Fibroblast of the aortic adventitia (primary cell): ENCODE measurements at places on chromosomes 4 and X.

GRCh38 chrX:124518885-124519284 lies 172.5 kb downstream of the SH2D1A start:
- DNase-seq = no peak

DNA sequence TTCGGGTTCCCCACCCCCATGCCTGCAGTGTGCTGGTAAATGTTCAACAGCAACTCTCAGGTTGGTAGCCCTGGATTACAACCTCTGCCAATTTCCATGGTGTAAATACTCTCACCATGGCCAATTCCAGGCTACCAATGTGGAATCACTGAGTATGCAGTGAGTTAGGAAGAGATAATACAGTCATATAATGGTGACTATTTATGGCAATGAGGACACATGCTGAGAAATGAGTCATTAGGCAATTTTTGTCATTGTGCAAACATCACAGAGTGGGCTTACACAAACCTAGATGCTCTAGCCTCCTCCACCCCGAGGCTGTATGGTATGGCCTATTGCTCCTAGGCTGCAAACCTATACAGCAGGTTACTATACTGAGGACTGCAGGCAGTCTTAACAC lies 4.6 kb upstream of the CLDN24 start:
- no peak for DNase-seq

DNA sequence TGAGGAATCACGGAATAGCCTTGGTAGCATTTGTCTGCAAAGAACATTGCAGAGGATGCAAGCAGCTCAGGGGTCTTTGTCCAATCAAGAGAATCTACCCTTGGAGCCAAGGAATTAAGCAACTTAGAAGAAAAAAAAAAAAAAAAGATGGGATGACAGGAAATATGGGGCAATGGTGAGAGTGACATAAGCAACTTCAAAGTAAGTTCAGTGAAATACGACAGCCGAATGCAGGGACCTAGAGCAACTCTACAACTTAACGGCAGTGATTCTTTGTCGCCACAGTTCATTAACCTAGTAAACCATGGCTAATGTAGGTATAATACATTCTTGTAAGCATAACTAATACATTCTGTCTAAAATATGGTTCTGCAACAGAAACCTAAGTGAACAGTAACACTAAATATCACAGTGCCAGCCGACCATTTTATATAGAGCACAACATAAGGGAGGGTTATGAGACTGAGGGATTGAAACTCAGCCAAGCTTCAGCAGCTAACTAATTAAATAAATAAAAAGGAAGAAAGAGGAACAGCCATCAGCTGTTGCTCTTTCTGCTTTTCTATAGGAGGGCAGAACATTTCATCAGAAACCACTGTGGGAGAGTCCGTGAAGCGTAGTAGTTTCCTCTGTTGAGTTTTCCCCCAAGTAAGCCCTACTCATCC lies 74.7 kb downstream of the PPARGC1A start:
- DNase-seq = no peak

DNA sequence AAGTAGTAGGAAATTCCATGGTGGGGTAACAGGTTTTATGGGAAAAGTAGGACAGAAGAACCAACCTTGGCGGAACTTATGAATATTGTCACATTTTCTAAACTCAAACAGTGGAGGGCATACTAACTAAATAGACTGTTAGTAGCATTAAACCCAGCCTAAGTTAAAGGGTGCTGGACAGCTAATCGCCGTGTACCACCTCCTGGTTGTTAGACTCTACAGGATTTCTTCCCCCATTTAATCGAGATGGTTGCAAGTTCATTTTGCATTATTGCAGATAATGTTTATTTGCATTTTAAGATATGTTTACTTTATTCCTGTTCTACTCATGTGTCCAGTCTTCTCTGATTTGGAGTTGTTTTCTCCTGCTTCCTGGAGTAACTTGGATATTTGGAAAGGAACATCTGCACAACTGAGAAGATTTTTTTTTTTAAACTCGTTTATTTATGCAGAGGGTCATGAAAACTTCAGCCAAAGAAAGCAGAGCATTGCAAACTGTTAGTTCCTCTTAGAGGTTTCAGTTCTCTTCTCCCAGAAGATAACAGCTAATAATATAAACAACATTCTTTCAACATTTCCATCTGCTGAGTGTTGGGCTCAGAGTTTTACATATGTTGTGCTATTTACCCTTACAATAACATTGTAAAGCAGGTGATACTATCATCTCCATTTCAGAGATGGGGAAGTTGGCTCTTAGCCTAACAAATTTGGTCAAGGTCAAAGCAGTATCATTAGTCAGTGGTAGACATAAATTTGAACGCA lies 51.5 kb upstream of the TBC1D9 start:
- DNase-seq = peak; percentile 48

DNA sequence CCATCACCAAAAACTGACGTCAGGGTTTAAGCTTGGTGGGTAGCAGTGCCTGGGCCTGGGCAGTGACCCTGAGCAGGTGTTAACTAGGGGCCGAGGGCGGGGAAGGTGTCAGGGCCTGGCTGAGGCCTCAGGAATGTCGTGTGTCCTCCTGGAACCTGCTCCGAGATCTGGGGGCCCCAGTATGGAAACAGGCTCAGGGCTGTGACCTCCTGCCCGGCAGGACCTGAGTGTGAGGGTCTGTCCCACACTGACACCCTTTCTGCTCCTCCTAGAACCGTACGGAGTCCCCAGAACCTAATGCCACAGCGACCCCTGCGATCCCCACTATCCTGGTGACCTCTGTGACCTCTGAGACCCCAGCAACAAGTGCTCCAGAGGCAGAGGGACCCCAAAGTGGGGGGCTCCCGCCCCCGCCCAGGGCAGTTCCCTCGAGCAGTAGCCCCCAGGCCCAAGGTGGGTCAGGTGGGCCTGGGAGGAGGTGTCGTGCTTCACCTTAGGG lies 741 bp downstream of the HGFAC start:
- DNase-seq = no peak

DNA sequence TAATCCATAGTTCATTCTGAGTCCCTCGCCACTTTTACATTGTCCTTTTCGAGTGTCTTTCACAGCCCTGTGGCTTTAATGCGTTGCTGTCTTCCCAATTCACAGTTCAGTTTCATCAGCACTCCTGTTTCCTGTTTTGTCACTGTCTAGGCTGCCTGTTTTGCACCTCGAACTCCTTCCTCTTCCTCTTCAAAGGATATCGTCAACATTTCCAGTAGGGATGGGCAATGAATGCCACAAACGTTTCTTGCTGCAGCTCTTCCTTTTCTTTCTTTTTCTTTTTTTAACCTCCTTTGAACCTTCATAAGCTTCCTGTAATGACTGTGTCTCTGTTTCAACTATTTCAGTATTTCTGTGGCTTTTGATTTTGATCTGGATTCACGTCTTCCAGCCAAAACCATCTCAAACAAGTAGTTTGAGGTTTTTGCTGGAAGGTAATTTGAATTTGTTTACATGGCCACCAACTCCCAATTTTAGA lies 105.4 kb downstream of the ANXA3 start:
- no peak for DNase-seq

- no peak for DNase-seq
Observed at GRCh38 chrX:104486691-104487090, 79.3 kb upstream of the IL1RAPL2 start.

DNA sequence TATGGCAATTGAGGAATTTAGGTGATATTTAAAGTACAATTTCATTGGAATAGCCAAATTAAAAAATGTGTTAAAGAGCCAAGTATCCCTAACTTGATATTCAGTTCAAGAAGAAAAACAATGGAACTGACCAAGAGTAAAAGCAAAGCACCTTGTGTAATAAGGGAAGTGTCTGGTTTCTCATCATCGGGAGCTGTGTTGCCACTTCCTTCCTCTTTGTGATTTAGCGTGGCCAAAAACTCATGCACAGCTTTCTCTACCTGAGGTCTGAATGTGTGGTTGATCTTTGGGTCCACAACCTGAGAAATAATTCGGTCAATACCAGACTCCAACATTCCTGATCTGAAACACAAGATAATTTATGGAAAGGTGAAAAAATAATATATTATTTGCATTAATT lies 12.4 kb downstream of the BOD1L1 start:
- DNase-seq = no peak

GRCh38 chr4:25421816-25422525 lies 44.9 kb downstream of the ANAPC4 start:
- DNase-seq = no peak

GRCh38 chr4:17109126-17109525 lies 210.7 kb upstream of the LDB2 start:
- no peak for DNase-seq
